ENCODE measurements at places on chromosomes 11 and 22.
A peak's percentile ranks its signal among the peaks of the same experiment; 100 is the strongest.

- ATAC-seq: no peak
Observed at GRCh38 chr11:6637871-6638270, 17.7 kb downstream of the DCHS1 start.

DNA sequence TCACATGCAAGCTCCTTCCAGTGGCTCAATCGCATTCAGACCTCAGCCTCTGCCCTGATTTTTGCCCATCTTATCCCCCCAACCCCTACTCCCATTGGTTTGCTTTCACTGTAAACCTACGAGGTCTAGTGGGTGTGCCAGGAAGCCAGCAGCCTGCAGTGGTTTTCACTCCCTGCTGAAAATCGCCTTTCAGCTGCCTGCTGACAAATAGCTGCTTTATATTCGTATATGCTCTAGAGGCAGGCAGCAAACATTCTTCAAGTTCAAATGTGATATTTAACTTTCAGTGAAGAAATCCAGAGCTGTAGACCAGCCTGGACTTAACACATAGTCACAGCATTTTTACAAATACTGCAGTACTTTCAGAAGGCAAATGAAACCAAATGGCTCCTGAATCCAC is 92.8 kb upstream of the APOA1 start:
- ATAC-seq: no peak

GRCh38 chr11:121274332-121274991 is 18.1 kb upstream of the SC5D start:
- ATAC-seq: no peak

- ATAC-seq: no peak
Observed at GRCh38 chr22:27597703-27598444, 203.7 kb downstream of the MN1 start.

- peak; percentile 8 for ATAC-seq
Observed at GRCh38 chr22:50267591-50268390, 2.4 kb downstream of the MAPK11 start.

DNA sequence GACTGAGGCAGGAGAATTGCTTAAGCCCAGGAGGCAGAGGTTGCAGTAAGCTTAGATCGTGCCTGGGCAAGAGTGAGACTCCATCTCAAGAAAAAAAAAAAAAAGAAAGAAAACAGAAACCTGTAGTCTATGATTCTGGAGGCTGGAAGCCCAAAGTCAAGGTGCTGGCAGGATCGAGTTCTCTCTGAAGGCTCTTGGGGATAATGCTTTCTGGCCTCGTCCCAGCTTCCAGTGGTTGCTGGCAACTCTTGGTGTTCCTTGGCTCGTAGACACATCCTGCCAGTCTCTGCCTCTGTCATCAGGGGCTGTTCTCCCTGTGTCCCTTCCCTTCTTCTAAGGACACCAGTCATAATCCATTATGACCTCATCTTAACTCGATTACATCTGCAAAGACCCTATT is 16.8 kb upstream of the CCDC86 start:
- ATAC-seq: no peak

GRCh38 chr11:27205779-27206570 is 157.0 kb downstream of the CCDC34 start:
- no peak for ATAC-seq

- ATAC-seq: peak; percentile 22
Observed at GRCh38 chr22:17085277-17086181, 729 bp downstream of the IL17RA start.

DNA sequence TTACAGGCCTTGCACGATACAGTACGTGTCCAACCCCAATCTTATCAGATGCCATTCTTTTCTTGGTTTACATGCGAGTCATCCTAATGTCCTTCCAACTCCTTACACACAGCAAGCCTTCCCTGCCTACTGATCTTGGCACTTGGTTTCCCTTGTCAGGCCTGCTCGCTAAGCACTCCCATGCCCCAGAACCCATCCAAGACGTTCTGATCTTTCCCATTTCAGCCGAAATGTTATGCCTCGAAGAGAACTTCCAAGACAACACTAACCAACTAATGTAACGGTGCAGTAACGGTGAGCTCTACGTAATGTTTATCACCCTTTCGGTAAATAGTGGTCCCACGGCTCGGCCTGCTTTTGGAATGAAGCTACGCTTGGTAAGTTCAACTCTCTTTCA is 521 bp downstream of the PES1 start:
- no peak for ATAC-seq

DNA sequence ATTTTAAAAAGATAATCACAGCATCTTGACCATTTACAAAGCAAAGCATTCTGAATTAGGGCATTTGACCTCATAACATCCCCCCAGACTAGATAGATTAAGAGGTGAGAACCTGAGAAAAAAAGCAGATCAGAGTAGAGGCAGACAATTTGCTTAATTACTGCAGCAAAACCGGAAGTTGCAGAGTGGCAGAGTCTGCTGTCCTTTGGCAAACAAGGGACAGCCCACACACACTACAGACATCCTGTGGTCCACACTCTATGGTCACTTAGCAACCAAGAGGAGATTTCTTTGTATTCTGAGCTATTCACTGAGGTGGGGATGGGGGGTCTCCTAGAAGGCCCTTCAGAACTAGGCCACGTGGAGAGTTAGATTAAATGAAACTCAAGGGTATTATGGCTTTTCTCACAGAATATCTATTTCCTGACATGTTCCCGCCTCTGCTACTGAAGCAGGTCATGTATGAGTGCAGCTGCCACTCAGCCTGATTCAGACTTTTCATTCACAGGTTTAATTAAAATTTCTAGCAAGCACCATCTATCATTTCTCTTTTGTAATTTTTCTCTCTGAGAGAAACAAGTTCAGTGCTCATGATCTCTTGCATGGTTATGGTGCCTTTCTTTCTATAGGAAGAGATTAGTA is 48.5 kb downstream of the SVIP start:
- ATAC-seq: no peak
